ENCODE measurements at places on chromosomes 1 and 21.

DNA sequence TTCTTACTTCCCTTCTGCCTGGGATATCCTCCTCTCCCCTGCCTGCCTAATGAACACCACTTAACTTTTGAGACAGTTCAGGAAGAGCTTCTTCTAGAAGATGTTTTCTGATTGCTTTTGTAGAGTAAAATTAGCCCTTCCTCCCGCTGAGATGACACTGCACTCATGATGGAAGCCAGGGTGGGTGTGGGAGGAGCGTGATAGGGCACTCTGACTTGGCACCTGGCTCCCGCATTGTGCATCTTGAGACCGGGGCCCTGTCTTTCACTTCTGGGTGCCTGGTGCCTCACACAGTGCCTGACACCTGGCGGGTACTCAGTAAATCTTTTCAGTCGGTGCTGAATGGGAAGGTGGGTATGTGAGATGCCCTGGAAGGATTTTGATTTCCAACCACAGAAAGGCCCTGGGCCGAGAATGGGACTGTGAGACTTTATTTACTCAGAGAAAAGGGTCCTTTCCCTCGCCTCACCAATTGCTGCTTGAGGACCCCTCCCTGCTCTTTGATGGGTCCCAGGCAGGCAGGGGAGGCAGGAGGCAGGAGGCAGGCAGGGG is 6.8 kb downstream of the THEM5 start:
- no peak for DNase-seq

- no peak for DNase-seq
These were observed 79.1 kb downstream of the CDC7 start for GRCh38 chr1:91579658-91580228.

GRCh38 chr21:29638761-29639327 is 301.0 kb downstream of the GRIK1 start:
- DNase-seq = no peak

GRCh38 chr1:114688526-114688925 is 6.8 kb downstream of the AMPD1 start:
- no peak for DNase-seq

- DNase-seq = no peak
These were observed 41.7 kb downstream of the FMO4 start for GRCh38 chr1:171355727-171356126.

DNA sequence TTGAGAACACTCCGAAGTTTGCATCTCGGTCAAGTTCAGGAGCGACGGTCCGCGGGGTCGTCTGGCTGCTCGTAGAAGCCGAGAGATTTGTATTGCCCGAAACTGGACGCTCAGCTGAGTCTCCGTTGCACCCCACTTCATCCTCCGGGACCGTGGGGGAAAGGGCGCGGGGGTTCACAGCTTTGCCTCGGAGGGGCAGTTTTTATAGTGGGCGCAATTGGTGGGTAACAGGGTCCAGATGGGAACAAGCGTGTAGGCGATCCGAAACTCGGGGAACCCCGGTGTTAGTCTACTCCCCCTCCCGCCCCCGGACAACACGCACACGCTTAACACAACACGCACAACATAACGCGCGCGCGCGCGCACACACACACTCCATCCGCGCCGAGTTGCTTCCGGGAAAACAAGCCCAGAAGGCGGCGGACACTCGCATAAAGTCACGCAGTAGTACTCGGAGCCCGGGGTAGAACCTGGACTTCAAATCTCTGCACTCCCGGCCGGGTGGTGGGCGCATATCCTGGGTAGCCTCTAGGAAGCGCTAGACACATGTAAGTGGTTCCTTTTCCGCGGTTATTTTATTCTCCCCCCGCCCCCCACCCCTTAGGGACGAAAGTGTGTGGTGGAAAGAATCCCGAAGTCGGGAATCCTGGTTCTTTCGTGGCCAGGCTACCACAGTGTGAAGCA is 1.1 kb upstream of the JUN start:
- DNase-seq = peak; percentile 83

- DNase-seq = no peak
These were observed 111.5 kb upstream of the LYPLAL1 start for GRCh38 chr1:219062161-219062560.

DNA sequence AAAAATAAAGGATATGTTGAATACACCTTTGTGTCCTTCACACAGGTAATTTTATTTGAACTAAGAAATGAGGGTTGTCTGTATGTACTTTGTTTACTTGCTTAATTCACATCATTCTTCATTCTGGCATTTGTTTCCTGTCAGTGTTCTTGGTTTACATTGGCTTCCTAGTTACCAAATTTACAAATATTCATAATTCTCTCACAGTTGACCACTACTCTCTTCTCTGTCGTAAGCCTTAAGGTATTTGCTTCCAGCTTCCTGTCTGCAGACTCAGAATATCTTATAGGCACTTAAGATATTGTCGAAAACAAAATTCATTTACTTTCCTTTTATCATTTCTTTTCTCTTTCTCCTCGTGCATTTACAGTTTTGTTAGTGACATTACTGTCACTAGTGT is 15.9 kb downstream of the RNPC3 start:
- DNase-seq = no peak

DNA sequence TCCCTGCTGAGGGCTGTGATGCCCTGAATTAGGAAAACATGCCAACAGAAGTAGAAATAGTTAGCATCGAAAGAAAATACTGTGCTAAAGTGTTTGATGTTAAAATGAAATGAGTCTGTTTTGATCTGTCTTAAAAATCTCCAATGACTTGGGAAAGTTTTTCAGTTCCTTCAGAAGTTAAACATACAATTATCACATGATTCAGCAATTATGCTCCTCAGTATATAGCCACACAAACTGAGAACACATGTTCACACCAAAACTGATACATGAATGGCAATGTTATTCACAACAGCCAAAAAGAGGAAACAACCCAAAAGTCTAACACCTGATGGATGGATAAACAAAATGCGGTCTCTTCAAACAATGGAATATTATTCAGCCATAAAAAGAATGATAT is 130.6 kb downstream of the PTPN14 start:
- no peak for DNase-seq

- no peak for DNase-seq
These were observed 16.2 kb downstream of the SLC2A1 start for GRCh38 chr1:42942444-42942843.

- no peak for DNase-seq
These were observed 5.9 kb downstream of the MX1 start for GRCh38 chr21:41431788-41432548.

GRCh38 chr1:37677808-37678207 is 14.5 kb upstream of the CDCA8 start:
- DNase-seq = no peak

DNA sequence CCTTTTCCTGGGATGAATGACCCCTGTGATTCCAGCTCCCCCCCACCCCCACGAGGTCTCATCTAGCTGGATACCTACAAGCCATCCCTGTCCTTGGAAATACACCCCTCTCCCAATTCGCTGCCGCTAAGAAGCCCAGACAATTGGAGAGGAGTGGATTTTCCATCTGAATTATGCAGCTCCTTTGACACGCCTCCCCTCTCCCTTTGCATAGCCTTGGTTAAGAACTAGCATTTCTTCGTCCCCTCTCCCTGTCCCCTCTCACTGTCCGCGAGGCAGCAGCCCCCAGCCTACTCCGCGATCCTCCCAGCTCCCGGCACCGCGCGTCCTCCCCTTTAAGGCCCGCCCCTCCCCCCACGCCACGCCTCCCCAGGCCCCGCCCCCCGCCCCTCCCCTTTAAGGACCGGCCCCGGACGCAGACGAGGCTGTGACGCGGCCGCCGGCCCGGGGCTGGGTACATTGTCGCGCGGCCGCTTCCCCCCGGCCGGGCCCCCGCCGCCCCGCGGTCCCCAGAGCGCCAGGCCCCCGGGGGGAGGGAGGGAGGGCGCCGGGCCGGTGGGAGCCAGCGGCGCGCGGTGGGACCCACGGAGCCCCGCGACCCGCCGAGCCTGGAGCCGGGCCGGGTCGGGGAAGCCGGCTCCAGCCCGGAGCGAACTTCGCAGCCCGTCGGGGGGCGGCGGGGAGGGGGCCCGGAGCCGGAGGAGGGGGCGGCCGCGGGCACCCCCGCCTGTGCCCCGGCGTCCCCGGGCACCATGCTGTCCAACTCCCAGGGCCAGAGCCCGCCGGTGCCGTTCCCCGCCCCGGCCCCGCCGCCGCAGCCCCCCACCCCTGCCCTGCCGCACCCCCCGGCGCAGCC is at the start of gene MAPKAPK2:
TSS of gene MAPKAPK2 (plus strand) at position 428 of the 856 bp plus-strand sequence. CDS start at position 753, 325 bp downstream.
- DNase-seq = no peak

DNA sequence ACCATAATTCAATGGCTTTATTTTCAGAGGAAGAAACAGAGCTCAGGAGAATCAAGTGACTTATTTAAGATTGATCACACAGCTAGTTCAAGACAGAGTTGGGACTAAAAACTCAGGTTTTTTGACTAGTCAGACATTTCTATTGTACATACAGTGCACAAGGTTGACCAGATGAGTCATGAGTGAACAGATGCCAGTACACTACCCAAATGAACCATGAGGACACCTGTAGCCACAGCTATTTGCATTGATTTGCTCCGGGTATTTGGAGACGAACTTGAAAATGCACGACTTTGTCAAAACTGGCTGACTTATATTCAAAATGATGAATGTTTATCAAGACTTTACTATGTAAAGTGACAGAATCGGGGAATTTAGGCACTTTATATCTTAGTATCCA is 161.7 kb upstream of the ST6GALNAC5 start:
- no peak for DNase-seq

DNA sequence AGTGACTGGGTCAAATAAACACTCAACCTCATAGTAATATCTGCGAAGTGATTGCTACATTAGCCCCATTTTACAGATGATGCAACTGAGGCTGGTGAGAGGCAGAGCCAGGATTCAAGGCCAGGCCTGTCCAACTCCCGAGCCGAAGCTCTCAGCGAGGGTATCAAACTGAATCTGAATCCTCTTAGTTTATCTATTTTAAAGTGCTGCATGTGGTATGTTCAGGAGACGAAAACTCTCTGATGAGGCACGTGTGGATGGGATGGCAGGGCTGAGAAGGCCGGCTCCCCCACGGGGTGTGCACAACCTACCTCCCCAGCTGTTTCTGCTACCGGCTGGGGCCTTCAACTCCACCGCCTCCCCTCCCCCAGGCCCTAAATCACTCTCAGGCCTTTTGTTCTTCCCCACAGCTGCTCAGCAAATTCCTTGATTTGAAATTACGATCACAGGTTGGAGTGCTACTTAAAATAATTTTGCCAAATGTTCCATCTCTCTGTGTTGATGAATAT is 171.8 kb downstream of the TOMM20 start:
- no peak for DNase-seq

DNA sequence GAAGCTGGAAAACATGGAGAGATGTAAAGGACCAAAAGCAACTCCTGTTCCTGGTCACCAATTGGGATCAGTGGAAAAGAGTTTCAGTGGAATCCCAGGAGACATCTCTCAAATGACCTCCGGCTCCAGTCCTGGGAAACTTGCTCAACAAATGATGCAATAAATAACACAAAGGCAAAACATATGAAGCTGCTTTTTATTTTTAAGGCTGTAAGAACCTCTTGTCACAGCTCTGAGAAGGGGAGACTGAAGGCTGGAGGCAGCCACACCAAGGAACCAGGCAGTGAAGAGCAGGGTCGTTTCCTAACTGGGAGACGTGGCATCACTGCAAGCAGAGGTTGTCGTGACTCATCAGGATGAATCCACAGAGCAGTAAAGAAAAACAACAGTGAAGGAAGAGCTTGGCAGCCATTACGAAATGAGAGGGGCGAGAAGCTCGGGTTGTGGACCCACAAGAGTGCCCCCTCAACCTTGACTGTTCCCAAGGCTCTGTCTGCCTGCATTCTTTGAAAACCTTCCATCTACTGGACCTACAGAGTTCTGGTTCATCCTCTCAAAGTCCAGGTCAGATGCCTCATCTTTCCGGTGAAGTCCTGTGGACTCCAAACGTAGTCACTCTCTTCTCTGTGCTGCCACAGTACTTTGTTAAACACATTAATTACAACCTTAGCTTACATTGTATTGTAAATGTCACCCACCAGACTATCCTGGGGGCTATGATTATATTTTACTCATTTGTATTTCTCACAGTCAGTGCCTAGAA is 32.1 kb downstream of the JAK1 start:
- DNase-seq = no peak

DNA sequence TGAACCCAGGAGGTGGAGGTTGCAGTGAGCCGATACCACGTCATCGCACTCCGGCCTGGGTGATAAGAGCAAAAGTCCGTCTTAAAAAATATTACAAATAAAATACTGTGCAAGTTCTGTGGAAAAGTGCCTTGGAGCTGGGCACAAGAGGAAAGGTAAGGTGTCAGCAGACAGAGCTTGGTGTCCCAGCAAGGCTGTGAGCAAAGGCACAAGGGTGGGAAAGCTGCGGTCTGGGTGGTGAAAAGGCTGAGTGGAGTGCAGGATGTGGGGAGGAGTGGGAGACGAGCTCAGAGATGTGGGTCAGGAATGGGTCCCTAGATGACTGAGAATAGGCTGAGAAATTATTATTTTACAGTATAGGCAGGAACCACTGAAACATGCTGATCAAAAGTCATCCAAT is 150.6 kb downstream of the RHOU start:
- no peak for DNase-seq

DNA sequence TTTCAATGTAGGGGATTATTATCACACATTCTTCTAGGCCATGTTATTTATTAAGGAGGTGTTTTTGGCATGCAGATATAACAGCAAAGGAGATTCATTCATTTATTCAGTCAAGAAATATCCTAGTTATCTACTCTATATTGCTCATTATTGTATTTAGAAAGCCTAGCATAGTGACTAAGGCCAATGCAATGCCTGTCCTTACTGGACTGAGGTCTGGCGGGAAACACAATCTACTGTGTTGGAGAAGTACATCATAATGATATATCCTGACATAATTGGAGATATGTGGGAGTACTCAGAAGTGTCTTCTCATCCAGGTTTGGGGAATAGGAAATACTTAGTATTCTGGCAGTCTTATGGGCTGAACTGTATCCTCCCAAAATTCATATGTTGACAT is 421.5 kb upstream of the USP24 start:
- DNase-seq = no peak

- no peak for DNase-seq
These were observed 1.2 kb downstream of the CCNL2 start for GRCh38 chr1:1397839-1398523.

DNA sequence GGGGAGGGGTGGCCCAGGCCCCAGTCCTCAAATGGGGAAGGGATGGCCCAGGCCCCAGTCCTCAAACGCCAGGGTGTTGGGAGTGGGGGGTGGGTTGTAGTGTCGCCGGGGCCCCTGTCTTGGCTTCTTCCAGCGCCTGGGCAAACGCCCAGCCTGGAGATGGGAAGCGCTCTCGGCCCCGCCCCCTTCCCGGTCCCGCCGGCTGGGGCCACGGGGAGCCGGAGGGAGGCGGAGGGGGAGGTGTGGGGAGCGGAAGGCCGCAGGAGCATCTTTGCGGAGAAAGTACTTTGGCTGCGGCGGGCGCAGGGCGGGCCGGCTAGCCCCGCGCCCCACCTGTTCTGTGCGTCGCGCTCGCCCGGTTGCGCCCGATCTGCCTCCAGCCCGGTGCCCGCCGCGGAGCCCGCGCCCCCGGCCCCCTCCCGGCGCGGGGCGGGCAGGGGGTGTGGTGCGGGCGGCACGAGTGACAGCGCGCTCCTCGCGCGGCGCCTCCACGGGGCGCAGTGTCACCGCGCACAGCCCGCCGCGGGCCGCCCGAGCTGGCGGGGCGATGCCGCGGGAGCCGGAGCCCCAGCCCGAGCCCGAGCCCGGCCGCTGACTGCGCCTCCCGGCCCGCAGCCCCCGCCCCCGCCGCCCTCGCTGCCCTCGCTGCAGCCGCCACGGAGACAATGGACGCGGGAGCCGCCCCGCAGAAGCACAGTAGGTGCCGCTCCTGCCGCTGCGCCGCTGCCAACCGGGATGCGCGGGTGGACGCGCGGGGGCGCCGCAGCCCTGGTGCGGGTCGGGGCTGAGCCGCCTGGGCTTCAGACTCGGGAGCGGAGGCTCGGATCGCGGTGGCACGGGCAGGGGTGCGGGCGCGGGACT is 31.1 kb upstream of the PEX10 start:
- DNase-seq = no peak

Data from DMS 273 treated with DMSO at 0.1 percent for 48 hours (cell line).